ENCODE measurements at places on chromosomes 1 and 21. TPM values are rescaled to one million over a fixed set of nuclear protein-coding genes. Genes with fewer than 3 reads are reported as not detected.

DNA sequence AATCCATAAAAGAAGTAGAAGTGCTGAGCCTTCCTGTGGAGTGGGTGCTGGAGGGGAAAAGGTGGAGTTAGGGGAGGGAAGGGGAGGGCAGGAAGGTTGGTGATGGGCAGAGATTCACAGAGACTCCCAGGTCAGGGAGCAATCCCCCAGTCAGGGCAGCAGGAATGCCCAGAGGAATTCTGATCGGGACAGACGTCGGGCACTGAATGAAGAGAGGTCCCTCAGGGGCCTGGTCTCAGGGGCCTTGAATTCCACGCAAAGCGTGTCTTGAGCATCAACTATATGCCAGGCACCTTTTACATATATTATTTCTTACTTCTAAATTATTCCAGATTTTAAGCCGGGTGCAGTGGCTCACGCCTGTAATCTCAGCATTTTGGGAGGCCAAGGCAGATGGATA, 7.2 kb upstream of the PADI1 start:
- DNase-seq: no peak

GRCh38 chr1:22557341-22557950, 5.8 kb upstream of the EPHA8 start:
- DNase-seq: no peak

- DNase-seq: no peak
Measured at GRCh38 chr1:168454211-168454815, 89.5 kb downstream of the XCL2 start.

- DNase-seq: no peak
Measured at GRCh38 chr21:37784591-37785318, 131.5 kb downstream of the KCNJ6 start.

The MYOC gene
- total RNA-seq: not detected

- no peak for DNase-seq
Measured at GRCh38 chr1:167433884-167434283, 84.4 kb downstream of the CD247 start.

- DNase-seq: no peak
Measured at GRCh38 chr1:30725450-30726095, 2.2 kb upstream of the MATN1 start.

GRCh38 chr1:153616144-153616916, at the start of gene S100A14:
S100A14 (minus strand) TSS chr1:153616325; CDS start chr1:153615858, 467 bp downstream.
- no peak for DNase-seq

The SYTL1 gene
- 7.9 TPM for total RNA-seq

The CTSE gene
- not detected for total RNA-seq

The TNFAIP8L2 gene
- total RNA-seq: not detected

GRCh38 chr1:173405281-173405680, 71.9 kb upstream of the PRDX6 start:
- DNase-seq: no peak

The BEND5 gene
- 17.6 TPM for total RNA-seq

The MPZ gene
- 2.0 TPM for total RNA-seq

GRCh38 chr21:36210779-36211659, 54.4 kb downstream of the DOP1B start:
- DNase-seq: peak; percentile 57

Measured in neural progenitor cell (in vitro differentiated cells).